ENCODE measurements at places on chromosomes 12 and 14. TPM values are rescaled to one million over a fixed set of nuclear protein-coding genes. Genes with fewer than 3 reads are reported as not detected.

GRCh38 chr14:83992857-83993256, 1537.1 kb upstream of the FLRT2 start:
- H3K27me3 ChIP-seq, result no peaks in the 10 kb centered on the region
- H3K27ac ChIP-seq, result no peak overlapping the region
- H3K4me3 ChIP-seq, result no peak overlapping the region
- no peaks in the 10 kb centered on the region for H3K36me3 ChIP-seq
- H3K4me1 ChIP-seq, result no peaks in the 10 kb centered on the region

DNA sequence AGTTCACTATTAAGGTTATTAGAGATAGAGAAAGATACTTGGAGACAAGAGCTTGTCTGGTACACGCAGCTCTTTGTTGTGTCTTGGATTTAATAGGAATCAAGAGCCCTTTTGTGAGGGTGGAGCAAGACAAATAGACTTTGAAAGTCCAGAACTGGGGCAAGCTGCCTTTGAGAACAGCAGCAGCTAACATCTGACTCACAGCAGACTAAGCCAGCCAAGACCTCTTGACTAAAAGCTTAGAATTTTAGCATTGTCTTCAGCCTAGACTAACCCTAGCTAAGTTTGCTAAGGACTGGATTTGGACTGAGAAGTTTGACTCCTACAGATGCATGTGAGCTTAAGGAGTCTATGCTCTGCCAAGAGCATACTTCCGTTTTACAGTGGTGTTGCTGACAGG, 201.9 kb upstream of the RBM19 start:
- H3K27me3 ChIP-seq, result no peaks in the 10 kb centered on the region
- no peaks in the 10 kb centered on the region for H3K36me3 ChIP-seq
- H3K4me3 ChIP-seq, result no peak overlapping the region

DNA sequence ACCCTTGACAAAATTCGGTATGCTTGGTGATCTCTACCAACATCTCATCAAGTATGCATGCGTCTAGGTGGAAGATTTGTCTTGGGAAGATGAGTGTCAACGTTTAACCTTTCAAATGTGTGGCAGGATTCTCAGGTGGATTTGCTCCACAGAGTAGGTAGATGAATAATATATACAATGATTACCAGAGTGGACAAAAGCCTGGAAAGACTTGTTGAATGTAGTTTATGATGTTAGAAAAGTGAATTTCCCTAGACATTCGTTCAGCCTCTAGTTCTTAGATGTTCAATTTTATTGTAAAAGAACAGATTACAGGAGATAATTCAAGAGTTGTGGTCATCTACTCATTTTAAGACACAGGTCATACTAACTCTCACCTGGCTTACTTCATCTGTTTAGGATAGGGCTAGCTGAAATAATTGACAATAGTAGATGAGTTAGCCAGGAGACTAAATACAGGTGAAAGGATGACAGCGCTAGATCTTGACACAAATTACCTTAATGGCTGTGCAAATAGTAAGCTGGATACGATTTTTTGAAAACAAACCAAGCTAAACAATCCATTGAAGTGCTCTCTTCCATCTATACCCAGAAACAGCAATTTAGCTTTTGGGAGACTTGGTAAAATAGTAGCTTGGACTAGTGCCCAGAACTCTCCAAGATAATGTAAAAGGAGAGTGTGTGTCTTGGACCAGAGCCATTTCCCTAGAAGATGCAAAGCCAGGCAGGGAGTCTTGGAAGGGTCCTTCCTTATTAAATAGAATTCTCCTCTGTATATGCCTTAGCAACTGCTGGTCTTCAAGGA, 168.0 kb downstream of the DACT1 start:
- H3K27ac ChIP-seq, result no peak overlapping the region
- no peak for DNase-seq
- no peaks in the 10 kb centered on the region for H3K36me3 ChIP-seq

DNA sequence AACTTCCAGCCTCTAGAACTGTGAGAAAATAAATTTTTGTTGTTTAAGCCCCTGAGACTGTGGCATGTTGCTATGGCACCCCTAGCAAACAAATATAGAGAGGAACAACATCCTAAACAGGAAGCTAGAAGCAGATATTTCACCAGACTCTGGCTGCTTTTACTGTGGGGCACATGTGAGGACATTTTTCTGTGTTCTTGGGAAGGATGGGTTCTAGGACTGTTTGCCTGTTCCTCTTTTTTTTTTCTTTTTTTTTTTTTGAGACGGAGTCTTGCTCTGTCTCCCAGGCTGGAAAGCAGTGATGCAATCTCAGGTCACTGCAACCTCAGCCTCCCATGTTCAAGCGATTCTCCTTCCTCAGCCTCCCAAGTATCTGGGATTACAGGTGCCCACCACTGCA, 4.2 kb upstream of the HRK start:
- no peaks in the 10 kb centered on the region for H3K27me3 ChIP-seq
- no peak overlapping the region for H3K27ac ChIP-seq

GRCh38 chr12:70721216-70721615, 84.0 kb upstream of the PTPRB start:
- H3K27ac ChIP-seq, result no peak overlapping the region
- H3K27me3 ChIP-seq, result no peaks in the 10 kb centered on the region
- H3K4me3 ChIP-seq, result no peak overlapping the region
- no peaks in the 10 kb centered on the region for H3K4me1 ChIP-seq
- no peak for DNase-seq

GRCh38 chr14:55446127-55446736, 5.8 kb upstream of the TBPL2 start:
- H3K27me3 ChIP-seq, result no peaks in the 10 kb centered on the region
- no peak overlapping the region for H3K4me3 ChIP-seq
- no peaks in the 10 kb centered on the region for H3K36me3 ChIP-seq
- no peak overlapping the region for H3K27ac ChIP-seq
- no peaks in the 10 kb centered on the region for H3K4me1 ChIP-seq
- no peak for DNase-seq

- H3K36me3 ChIP-seq, result no peaks in the 10 kb centered on the region
- no peaks in the 10 kb centered on the region for H3K27me3 ChIP-seq
- no peak overlapping the region for H3K4me3 ChIP-seq
- no peak for DNase-seq
- H3K27ac ChIP-seq, result no peak overlapping the region
Measured at GRCh38 chr12:120994059-120994458, 15.7 kb downstream of the HNF1A start.

- no peaks in the 10 kb centered on the region for H3K36me3 ChIP-seq
- H3K4me1 ChIP-seq, result no peaks in the 10 kb centered on the region
- DNase-seq, result no peak
- H3K4me3 ChIP-seq, result no peak overlapping the region
- H3K27ac ChIP-seq, result no peak overlapping the region
- H3K27me3 ChIP-seq, result no peaks in the 10 kb centered on the region
Measured at GRCh38 chr14:67497716-67498115, 9.2 kb upstream of the TMEM229B start.

- peak overlapping the region; percentile 85 for H3K4me3 ChIP-seq
- no peak for DNase-seq
- no peaks in the 10 kb centered on the region for H3K27me3 ChIP-seq
- peak overlapping the region; percentile 97 for H3K27ac ChIP-seq
- H3K36me3 ChIP-seq, result no peaks in the 10 kb centered on the region
Measured at GRCh38 chr14:100240668-100241032, 1.7 kb downstream of the YY1 start.

GRCh38 chr12:131131077-131131807, 177.5 kb downstream of the ADGRD1 start:
- H3K4me3 ChIP-seq, result no peak overlapping the region
- H3K27me3 ChIP-seq, result no peaks in the 10 kb centered on the region
- no peak for DNase-seq
- H3K36me3 ChIP-seq, result no peaks in the 10 kb centered on the region
- H3K4me1 ChIP-seq, result no peaks in the 10 kb centered on the region

DNA sequence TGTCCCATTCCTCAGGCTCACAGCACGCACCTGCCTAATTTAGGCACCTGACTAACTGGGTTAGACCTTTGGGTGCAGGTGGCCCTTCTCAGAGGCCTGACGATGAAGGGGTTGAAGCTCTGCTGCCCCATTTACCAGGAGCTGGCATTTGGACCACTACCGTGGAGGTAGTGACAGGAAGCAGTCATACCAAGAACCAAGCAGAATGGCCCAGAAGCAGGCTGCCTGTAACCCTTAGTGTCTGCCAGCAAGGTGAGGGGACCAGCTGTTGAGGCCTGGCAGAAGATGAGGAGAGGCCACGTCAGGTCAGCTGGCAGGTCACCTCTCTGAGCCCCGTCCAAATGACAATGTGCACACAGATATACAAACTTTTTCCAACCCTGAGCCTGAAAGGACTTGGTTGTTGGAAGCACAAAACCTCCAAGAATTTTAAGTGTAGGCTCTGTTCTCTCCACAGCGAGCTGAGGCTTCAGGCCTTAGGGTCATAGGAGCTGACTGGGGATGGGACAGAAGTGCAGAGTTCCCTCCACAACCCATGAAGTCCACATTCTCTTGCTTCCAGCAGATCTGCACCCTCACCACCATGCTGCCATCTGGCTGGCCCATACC, 23.1 kb downstream of the VASH1 start:
- no peaks in the 10 kb centered on the region for H3K27me3 ChIP-seq
- H3K4me1 ChIP-seq, result peaks cover 6% of the 10 kb centered on the region
- H3K4me3 ChIP-seq, result no peak overlapping the region
- DNase-seq, result no peak
- H3K27ac ChIP-seq, result no peak overlapping the region

DNA sequence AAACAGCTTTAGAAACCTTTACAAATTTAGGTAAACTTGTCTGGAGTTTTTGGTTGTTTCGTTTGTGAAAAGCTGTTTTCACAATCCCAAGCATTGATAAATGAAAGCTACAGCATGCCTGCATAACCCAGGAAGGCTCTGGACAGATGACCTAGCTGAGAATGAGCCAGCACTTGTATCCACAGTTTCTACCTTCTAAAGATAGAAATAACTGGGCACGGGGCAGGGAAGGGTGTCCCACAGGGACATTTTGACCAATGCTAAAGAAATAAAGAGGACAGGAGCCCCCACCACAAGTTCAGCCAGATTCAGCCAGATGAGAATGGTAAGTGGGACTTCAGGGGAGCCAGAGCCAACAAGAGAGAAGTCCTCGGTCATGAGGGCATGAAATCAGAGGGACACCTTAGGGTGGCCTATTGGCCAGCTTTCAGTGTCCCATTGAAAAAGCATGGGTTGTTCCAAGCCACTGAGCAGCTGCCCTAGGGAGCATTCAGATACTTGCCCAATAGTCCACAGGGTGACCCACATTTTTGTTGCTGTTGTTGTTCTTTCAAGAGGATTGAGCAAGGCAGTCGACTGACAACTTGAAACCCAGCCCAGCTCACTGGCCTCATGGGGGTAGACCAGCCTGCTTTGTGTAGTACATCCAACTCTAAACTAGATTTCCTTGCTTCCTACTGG, 140.3 kb upstream of the NUDT4 start:
- DNase-seq, result no peak
- no peak overlapping the region for H3K4me3 ChIP-seq
- H3K4me1 ChIP-seq, result no peaks in the 10 kb centered on the region
- no peaks in the 10 kb centered on the region for H3K36me3 ChIP-seq

DNA sequence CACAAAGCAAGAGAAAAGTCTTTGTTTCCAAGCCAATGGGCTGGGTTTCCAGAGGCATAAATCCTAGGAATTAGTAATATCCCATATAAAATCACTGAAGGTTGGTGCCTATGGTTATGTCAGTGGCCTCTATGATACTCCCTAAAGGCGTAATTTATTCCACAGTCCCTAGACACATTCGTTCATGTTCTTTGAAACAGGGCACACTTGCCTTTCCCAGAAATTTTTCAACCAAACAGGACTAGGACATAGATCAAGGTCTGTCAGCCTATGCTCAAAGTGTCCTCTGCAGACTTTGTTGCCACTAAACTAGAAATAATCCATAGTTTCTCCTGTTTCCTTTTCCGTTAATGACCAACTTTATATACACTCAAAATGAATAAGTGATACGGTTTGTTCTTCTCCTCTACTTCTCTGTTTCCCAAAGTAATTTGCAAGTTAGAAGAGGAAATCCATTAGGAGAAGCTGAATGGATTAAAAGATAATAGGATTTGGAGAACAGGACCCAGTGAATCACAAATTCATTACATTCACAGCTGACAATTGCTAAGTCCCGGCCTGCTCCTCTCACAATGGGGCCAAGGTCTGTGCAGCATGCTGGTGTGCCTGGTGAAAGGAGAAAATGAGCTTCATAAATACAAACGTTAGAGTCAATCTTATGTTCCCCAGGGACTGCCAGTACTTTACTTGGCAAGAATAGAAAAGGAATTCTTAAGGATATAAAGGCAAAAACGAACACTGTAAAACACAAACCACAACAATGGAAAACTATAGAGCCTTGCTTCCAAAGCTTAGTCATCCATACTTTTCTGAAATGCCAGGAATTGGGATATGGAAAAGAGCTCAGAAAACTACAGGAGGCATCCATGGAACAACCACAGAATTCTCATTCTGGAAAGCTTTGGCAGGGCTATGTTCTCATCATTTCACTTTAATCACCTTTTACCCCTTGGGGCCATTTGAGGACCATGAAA, 966.2 kb downstream of the NRXN3 start:
- no peaks in the 10 kb centered on the region for H3K4me1 ChIP-seq

- no peak for DNase-seq
- no peaks in the 10 kb centered on the region for H3K27me3 ChIP-seq
- no peaks in the 10 kb centered on the region for H3K36me3 ChIP-seq
- H3K4me3 ChIP-seq, result no peak overlapping the region
- H3K27ac ChIP-seq, result no peak overlapping the region
Measured at GRCh38 chr12:109273354-109273753, 35.7 kb downstream of the FOXN4 start.

DNA sequence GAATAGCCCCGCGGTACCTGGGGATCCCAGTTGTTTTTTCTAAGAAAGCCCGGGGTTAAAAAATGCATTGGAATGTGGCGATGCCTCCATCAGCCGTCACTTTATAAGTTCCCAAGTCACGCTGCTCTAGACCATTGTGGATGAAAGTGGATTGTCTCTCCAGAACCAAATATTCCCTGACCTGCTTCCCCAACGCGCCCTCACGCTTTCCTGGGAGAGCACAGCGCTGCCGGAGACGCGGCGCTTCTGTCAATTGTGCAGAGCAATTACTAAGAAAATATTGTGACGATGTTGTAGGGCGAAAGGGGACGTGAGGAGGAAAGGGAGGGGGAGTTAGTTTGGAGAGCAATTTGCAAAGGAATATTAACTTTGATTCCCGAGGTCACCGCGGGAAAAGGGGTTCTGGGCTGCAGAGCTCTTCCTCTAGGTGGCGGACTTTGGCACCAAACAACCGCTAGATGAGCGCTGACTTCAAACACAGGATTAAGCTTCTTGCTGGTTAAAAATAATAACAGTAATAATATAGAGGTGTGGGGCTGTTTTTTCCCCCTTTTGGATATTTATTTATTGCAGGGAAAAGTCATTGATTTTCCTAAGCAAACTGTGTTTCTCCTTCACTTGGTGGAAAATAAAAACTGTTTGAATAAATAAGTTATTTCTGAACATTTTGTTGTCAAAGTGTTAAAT, 9.6 kb upstream of the FOXG1 start:
- DNase-seq, result no peak
- no peaks in the 10 kb centered on the region for H3K4me1 ChIP-seq
- peaks cover 15% of the 10 kb centered on the region for H3K27me3 ChIP-seq

Gene GZMB
- total RNA-seq, result 82.3 TPM

Gene TRHDE
- not detected for total RNA-seq

Gene ANO2
- total RNA-seq, result not detected

Gene RDH5
- total RNA-seq, result 12.6 TPM

Gene C12orf57
- 558 TPM for total RNA-seq

Gene DYNC1H1
- 310 TPM for total RNA-seq

Gene TTC9
- total RNA-seq, result 33.4 TPM
